ENCODE measurements at places on chromosomes 11 and 22.

GRCh38 chr22:33110562-33111163 lies 52.5 kb upstream of the SYN3 start:
- DNase-seq, result no peak

DNA sequence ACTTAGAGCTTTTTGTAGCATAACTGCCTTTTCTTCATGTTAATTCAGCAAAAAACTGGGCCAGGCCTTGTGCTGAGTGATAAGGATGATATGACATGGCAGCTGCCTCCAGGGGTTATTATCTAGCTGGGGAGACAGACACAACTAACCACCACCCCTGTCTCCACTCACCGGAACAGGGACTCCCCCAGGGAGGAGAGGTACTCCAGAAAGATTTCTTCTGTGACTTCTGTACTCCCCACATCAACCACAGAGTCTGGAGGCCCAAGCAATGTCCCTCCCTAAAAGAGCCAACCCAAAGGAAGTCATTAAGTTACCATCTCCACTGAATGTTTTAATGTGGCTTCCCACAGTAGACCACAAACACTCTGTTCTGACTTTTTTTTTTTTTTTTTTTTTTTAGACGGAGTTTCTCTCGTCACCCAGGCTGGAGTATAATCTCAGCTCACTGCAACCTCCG lies 14.3 kb upstream of the PMM1 start:
- DNase-seq, result no peak

- DNase-seq, result no peak
These were observed 212.7 kb upstream of the NTM start for GRCh38 chr11:131157678-131158077.

GRCh38 chr11:2931771-2932738 lies 2.8 kb upstream of the PHLDA2 start:
- no peak for DNase-seq

DNA sequence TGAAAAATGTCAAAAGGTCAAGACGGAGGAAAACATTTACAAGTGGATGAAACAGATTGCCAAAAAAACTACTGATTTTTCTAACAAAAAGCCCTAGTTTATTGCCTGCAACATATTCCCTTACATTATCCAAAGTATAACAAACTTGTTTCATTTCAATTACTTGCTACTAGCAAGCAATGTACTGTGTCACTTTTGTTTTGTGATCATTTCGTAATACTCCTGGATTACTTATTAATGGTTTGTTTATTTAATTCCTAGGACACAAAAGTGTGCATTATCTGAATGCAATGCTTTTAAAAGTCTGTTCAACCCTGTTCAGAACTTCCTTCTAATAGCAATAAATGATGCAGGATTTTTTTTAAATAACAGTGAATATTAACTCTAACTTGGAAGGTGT lies 50.9 kb downstream of the CCDC34 start:
- no peak for DNase-seq

DNA sequence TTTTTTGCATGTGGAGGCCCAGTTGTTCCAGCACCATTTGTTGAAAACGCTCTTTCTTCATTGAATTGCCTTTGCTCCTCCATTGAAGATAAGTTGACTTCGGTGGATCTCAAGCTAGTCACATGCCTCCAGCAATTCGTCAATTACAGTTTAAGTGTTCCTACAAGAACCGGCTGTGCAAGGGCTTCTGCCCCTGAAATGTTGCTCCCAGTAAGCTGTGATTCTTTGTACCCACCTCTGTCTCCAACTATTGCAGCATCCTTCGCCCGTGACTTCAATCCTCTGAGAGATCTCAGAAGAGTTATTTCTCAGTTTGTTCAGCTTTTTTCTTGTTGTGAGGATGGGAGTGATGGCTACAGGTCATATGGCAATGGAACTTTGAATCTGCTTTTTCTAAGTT lies 194.2 kb upstream of the B3GAT1 start:
- no peak for DNase-seq

GRCh38 chr11:17779861-17780594 lies 45.4 kb downstream of the KCNC1 start:
- DNase-seq, result no peak

GRCh38 chr11:11860103-11860979 lies 18.6 kb downstream of the USP47 start:
- DNase-seq, result no peak

DNA sequence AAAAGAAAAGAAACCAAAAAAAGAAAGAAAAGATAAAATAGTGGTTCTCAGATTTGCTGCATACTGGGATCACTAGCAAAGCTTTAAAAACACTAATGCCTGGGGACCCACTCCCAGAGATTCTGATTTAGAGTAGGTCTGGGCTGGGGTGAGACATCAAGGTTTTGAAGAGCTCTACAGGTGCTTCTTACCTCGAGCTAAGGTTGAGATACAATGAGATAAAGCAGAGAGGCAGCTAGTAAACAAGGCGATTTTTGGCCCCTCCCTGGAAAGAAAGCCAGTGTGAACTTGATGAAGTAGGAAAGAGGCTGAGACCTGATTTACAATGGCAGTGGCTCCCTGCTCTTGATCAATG lies 327.6 kb upstream of the CCDC90B start:
- no peak for DNase-seq

DNA sequence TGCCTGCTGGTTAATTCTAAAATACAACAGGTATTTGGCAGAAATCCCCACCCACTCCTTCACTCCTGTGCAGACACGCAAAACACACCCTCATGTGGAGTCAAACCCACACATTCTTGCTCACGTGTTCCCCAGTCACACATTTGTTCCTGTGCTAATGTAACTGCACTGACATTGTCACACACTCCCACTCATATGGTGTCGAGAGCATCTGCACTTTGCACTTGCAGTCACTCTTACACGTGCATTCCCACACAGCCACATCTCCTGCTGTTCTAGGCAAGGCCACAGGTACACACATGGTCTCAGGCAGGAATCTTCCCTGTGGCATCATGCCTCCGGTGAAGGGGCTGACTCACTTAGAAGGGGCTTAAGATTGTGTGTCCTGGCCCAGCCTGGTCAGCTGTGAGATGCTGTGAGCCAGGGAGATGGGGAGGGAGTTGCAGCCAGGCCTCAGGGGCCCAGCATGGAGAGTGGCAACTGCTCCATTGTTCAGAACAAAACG lies 395.0 kb downstream of the TENM4 start:
- no peak for DNase-seq

DNA sequence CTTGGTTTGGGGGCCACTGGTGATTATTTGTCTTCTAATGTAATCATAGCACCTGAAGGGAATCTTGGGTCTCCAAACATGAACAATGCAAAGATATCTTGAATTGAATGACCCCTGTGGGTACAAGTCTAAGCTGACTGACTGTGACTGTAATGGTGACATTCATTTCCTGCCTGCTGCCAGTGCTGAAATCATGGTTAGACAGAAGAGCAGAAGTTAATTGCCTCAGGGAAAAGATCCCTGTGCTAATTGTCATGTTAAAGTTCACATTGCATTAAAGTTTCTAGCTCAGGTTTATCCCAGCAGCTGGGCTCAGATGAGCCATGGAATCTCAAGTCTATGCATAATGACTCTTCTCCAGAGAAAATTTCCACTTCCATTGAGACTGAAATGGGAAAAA lies 772.0 kb downstream of the ETS1 start:
- DNase-seq, result no peak

DNA sequence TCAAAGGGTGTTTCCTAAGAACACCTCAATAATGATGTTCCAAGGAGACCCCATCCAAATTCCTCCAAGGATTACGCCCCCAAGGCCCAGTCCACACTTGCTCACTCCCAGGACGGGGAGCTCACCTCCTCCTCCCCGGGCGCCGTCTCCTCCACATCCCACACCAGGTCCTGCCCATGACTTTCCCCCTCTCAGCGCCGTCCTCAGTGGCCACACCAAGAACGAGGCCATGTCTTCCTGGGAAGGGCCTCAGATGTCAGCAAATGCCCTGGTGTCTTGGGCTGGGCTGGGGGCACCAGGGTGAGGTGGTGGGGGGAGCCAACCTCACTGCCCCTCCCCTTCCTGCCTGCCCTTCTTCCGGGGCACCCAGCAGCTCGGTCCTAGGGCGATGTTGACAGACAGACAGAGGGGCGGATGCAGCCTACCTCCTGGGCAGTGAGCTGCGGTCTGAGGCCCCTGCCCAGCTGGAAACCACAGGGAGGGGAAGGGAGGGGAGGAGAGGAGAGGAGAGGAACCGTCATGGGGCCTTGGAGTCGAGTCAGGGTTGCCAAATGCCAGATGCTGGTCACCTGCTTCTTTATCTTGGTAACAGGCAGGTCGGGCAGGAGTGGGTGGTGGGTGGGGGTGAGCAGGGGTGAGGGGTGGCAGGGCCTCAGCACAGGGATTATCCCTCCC lies at the start of the genes C11orf21 and TSPAN32:
Gene C11orf21, minus strand, starts transcription at position 288 of the 675 bp plus-strand sequence. Its CDS starts 110 bp downstream, at position 178.
Gene TSPAN32, plus strand, starts transcription at position 383 of the 675 bp plus-strand sequence. Its CDS starts 137 bp downstream, at position 520.
- DNase-seq, result no peak

DNA sequence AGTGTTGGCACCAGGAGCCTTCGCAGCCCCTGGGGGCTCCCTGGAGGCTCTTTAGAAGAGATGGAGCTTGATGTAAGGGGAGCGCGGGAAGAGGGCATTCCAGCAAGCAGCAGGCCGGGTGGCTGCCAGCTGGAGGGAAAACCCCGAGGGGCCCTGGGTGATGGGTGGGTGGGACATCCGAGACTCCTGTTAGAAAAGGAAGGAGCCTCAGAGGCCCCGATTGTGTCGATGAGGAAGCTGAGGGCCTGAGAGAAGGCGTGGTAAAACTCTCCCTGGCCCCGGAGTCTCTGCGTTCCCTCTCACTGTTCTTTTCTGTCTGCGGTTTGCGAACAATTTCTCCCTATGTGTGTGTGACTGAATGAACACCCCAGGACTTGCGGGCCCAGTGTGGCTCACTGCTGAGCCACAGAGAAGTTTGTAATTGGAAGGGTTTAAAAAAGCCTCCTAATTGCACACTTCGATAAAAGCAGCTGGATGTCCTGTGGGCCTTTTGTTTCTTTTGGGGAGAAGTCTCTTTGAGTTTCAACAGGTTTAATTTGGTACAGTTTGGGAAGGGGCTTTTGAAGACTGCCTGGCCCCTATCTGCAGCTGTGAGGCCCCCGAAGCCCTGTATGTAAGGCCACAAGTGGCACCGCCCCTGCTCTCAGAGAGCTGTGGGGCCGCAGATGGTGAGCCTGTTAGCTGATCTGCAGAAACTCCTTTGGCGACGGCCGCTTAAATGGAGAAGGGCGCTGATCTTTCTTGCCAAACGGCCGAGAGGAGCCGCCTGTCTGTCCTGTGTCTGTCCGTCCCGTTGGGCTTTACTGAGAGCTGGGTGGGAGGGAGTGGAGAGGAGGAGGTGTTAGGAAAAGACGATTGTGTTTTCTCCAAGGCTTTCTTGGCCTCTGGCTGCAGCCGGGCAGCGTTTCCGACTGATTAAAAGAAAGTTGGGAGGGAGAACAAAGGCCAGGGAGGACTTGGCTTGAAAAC lies 2.0 kb downstream of the FBLN1 start:
- DNase-seq, result no peak

DNA sequence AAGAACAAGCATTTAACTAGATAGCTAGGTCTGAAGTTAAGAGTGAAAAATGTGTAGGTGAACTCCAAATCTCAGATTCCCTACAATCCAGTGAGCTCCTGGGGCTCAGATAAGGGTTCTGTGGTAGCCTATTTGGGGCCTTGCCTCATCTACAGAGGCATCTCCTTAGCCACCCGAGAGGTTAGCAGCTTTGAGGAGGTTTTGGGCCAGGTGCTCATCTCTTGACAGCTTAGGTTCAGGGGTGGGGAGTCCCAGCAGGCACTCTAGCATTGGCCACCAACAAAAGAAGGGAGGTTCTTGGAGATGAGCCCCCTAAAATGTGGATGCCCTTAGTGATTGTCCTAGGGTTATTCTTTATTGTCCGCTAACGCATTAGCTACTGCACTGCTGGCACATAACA lies 184.4 kb upstream of the B3GAT1 start:
- no peak for DNase-seq

- no peak for DNase-seq
These were observed 7.0 kb downstream of the MMP3 start for GRCh38 chr11:102836290-102836875.

DNA sequence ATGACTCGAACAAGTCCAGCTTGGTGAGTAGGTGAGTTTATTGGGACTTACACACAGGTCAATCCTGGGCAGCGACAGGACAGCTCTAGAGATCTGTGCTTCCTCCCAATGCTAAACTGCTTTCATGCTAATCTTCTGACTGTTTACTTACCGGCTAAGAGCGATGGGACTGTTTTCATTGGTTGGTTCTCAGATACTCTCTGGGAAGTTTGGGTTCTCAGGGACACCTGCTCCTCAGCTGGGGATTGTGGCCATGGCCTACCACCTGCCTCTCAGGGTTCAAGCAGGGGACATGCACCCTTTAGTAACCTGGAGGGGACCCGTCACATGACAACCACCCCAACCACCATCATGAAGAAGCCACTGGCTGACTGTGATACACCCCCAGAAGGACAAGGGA lies 13.1 kb downstream of the APOL2 start:
- no peak for DNase-seq

- no peak for DNase-seq
These were observed 12.7 kb downstream of the PDHX start for GRCh38 chr11:34928960-34929680.

DNA sequence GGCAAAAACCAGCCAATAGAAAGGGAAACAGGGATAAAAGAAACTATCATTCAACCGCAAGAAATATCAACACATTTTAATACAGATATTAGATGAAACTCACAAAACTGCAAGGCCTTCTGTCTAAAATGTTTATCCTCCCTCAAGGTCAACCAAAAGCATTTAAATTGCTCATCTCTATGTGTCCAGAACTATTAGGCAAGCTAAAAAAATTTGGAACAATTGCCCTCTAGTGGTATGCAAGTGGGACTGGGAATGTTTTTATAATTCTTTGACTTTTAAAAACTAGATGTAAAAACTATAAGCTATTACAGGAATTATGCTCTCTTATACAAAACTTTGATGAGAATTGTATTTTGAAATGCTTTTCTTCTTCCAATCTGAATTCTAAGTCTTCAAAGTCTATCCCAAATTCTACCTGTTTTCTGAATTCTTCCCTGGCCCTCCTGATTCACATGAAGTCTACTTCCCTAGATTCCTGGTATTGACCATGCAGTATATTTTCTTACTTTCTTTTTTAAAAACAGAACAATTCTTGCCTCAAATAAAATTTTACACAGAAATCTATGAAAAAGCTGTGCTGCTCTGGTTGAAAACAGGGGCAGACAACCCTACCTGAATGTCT lies 4.9 kb downstream of the CWC15 start:
- DNase-seq, result no peak

DNA sequence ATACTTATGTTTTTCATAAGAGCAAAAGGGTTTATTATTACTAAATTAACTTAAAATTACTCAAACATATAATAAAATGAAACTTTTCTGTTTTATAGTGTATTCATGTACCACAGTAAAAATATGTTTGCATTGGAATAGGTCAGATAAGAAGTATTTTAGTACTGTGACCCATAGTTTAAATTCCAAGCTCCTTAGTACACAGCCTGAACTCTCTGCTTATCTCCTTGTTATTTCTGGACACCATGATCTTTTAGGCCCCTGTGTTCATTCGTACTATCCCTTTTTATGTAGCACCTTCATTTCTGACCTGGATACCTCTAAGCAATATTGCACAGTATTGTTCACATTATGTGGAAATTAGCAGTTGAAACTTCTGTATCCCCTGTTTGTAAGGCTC lies 296.7 kb upstream of the SYN3 start:
- DNase-seq, result no peak

Data from NCI-H2081 (cell line).